Adrenal gland (tissue), 19 donors: ENCODE measurements at places on chromosomes 7 and 10. TPM values are rescaled to one million over a fixed set of nuclear protein-coding genes. Genes with fewer than 3 reads are reported as not detected.

The PRSS37 gene
- total RNA-seq, result not detected

The NUP205 gene
- total RNA-seq, result 40.4 TPM

The ZSCAN21 gene
- 12.1 TPM for total RNA-seq

The CDNF gene
- 2.7 TPM for total RNA-seq

The ZMIZ1 gene
- total RNA-seq, result 61.0 TPM

The ZNF777 gene
- total RNA-seq, result 11.9 TPM

The SLC29A4 gene
- total RNA-seq, result 2.0 TPM

The MEPCE gene
- 56.4 TPM for total RNA-seq
